ENCODE measurements at places on chromosomes 3 and 15.
A peak's percentile ranks its signal among the peaks of the same experiment; 100 is the strongest.

- DNase-seq: no peak
Observed at GRCh38 chr3:85801955-85802354, 843.2 kb downstream of the CADM2 start.

DNA sequence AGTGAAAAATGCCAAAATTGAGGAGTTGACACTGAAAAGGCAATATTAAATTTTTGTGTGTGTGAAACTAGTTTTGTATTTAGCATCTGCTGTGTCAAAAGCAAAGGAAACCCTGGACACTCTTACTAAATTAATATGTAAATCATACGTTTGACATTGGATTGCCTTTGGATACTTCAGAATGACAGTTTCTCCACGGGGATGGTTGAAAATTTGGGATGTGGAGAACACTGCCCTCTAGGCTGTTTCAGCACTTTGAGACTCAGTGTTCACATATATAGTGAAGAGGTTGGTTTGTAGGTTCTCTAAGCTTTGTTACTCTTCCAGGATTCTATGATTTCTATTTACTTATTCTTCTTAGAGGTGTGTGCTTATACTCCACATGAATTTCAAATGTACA is 3.0 kb downstream of the ROBO2 start:
- no peak for DNase-seq

DNA sequence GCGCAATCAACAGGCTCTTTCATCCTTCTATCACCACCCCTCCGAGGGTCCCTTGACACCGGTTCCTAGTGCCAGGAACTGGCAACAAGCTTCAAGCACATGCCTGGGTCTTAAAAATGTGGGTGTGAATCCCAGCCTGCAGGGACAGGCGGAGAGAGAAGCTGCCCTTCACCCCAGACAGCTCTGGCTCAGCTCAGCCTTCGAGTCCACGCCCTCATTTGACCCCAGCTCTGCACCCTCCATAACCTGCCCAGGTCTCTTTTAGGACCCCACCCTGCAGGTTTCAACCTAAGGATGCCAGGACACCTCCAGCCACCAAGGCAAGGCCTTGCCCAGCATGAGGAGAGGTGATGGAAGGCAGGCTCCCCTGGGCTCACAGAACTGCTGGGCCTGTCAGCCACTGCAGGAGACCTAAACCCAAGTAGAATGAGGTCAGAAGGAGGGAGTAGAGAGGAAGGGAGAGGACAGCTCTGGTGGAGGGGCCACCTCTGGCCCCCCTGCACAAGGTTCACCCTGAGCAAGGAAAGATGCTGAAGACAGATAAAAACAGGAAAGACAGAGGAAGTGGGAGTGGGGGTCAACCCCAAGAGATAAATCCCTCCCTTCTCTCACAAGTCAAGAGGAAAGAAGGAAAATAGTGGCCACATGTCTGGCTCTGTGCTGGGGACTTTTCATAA is 2.6 kb upstream of the LOXL1 start:
- no peak for DNase-seq

DNA sequence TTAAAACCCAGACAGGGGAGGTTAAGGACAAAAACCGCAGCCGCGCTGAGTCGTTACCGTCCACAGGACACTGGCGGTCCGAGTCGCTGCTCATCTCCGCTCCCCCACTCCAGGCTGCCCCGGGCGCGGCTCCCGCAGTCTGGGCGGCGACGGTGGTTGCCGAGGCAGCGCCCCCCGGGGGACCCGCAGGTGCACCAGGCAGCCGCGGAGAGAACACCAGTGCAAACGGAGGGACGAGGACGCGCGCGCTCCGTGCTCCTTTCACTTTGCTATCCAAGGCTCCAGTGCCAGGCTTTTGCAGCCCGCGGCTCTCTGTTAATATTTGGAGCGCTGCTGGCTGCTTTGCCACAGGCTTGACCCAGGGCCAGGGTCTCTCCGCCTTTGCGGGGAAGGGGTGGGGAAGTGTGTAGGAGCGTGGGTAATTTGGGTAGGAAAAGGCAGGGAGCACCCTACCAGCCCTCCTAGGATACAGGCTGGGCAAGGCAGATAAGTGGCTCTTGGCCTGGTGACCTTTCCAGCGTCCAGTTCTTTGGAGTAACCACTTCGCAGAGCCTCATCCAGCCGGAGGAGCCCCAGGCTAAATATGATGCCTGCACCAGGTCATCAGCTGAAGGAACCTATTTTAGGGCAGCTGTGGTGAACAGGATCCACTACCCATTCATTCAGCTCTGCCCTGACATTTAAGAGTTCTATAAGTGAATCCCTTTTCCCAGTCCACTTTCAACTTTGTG is at the start of gene GADL1:
Gene GADL1, minus strand, starts transcription at position 141 of the 731 bp plus-strand sequence. Its CDS starts 47 bp downstream, at position 94.
- DNase-seq: no peak

DNA sequence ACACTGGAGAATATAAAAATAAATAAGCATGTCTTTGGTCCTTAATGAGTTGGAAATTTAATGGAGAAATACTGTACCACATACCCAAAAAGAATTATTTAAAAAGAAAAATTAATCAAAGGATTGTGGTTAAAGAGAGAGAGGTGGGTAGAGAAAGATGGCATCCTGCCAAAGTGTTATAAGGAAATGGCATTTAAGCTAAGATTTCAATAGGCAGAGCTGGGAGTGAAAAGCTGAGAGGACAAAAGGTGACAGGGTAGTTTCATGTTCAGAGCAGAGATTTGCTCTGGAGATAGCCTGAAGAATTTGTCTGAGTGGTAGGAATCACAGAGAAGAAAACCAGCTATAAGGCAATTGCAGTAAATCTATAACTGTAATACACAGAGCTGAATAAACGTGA is 181.0 kb downstream of the SI start:
- no peak for DNase-seq

DNA sequence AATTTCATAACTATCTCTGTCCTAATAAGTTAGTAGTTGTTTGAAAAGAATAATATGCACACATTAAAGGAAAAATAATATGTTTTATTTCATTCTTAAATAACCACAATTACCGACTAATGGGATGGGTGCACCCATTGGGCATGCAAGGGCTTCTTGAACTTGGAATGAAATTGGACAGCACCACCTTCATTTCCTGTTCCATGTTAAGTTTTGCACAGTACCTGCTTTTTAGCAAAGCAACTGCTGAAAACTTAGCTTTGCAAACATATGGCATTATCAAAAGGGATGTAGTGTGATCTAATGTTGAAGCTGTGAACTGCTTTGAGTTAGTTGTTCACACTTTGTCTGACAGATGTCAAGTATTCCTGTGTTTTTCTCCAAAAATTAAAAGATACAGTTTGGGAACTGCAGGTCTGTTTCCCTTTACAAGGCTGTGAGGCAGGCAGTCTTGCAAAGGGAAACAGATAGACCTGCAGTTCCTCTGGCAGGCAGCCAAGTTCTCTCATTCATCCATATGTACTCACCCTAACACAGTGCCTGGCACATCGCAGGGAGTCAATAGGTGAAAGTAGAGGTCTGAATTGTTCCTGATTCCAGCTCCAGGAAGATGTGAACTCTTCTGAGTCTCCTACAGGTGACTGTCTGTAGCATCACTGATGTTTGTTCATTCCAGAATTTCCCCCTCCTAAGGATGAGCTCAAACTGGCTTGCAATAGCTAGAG is 64.3 kb upstream of the GOLGA8B start:
- DNase-seq: no peak

- no peak for DNase-seq
Observed at GRCh38 chr3:112319516-112320276, 13.3 kb upstream of the CD200 start.

GRCh38 chr15:57909388-57909787 is 156.1 kb downstream of the ALDH1A2 start:
- DNase-seq: no peak

DNA sequence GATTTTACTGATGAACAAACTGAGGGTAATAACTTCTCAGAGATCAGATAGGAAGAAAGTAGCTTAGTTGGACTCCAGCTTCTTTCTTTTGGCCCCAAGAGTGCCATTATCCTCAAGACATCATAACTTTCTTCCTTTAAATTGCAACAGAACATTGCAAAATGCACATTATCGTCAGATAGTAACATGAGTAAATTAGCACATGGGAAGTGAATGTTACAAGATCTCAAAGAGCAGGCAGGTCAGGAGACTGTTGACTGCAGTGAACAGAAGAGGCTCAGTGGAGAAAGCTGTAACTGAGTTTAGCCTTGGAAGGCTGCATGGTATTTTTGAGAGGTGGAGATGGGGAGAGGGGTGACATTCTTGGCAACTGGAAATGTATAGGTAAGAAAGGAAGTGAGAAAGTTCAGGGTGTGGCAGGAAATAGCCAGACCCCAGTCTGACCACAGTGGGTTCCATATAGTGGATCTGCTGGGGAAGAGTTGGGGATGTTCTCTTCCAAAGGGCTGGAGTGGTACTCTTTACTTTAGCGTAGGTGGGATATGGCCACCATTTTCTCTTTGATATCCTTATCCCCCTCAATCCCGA is 307.7 kb downstream of the RPLP1 start:
- DNase-seq: no peak

- DNase-seq: no peak
Observed at GRCh38 chr15:77791941-77792340, 159.2 kb upstream of the LINGO1 start.

DNA sequence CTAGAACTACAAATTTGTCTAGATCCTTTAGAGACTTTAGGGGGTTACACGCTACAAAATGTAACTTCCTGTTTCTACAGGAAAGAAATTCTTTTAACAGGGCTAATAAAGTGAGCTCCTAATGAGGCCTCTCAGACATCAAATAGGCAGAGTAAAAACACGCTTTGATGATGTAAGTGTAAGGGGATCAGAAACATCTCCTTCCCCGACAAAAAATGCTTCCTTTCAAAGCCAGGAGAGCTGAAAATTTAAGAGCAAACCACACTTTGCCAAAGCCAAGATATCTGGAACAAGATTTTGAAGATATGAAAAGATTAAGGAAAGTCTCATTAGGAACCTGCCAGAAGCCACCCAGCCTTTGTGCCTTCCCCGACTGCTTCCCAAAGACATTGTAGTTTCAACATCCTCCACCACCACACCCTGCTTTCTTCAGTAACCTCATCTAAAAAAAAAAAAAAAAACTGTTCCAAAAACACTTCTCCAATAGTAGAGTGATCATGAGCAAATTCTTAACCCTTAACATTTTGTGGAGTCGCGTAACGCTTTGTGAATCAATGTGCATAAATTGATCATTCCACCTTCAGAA is 505.0 kb upstream of the THBS1 start:
- DNase-seq: no peak

DNA sequence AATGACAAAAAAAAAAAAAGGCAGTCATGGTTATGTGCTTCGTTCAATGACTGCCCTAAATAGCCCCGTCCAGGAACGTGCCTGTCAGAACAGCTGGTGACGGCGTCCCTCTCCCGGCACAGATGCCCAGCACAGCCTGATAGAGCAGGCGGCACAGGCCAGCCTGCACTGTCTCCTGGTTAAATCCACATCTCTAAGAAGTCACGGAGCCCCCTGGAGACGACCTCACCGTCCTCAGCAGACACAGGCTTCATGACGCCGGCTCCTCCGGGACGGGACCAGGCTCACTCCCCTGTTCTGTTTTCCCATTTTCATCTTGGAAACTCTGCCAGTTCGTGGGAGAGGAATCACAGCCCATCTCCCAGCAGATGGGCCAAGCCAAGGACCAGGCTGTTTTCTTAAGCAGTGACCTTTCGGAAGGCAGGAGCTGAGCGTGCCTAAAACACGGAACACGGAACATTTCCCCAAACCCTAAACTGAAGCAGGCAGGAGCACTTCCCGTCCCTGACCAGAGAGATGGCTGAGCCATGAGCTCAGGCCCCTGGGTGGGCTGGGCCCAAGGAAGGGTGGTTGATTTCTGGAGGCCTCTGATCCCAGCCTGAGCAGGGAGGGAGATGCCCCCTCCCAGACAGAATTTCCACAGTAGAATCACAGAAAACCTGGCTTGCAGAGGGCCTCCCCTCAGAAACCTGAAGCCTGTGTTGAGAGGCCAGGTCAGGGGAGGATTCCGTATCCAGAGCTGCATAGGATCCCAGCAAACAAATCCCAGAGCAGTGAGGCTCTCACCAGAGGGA is 35.9 kb downstream of the ADCY5 start:
- DNase-seq: no peak

DNA sequence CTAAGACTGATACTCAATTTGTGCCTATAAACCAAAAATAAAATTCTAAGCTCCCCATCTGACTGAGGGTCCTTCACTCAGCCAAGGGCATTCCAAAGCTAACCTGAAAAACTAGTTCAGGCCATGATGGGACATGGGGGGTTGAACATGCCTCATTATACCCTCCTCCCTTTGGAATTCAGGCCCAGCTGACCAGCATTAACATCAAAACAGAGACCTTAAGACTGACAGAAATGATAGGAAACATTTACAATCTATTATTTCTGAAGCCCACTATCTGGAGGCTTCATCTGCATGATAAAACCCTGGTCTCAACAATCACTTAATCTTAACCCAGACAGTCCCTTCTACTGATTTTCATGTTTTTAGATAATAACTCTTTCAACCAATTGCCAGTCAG is 140.4 kb downstream of the ANO10 start:
- no peak for DNase-seq

DNA sequence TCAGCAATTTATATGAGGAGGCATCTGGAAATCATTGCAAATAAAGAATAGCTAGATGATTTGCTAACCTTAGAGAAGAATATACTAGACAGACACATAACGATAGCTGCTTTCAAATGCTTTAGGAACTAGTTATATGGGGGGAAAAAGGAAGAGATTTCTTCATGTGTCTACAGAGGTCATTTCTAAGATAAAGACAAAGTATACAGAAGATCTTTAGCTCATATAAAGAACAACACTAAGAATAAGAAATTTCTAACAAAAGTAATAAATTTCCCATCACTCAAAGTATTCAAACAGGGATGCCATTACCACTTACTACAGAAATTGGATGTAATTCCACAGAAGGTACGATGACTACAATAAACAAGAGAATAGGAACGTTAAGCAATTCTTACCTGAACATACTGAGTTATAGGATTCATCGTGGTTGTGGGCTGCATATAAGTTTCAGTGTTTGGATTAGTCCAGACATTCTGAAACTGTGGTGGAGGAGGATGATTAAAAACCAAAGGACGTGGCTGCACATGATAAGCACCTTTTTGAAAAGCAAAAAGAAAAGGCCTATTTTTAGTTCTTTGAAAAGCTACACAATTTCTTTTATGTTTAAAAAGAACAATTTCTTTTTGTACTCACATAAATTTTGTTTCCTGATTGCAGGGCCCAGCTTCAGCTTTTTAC is 8.7 kb downstream of the DAZL start:
- no peak for DNase-seq

DNA sequence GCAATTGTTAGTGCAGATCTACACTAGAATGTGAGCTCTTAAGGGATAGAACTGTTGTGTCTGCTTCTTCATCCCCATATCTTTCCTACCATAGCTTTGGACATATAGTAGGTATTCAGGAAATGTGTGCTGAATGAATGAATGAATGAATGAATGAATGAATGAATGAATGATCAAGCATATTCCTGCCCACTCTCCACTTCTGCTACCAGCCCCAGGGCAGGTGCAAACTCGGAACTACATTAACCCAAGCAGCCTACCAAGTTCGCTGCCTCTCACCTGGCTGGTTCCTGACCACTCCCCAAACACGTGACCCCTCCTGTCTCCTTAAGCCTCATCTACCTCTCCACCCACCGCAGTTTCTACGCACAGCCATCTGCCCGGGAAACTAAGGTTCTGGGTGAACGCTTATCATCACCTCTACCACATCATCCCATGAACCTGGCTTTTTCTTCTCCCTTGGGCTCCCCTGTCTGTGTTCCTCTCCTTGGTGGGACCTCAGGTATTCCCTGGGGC is 26.8 kb downstream of the PAQR5 start:
- DNase-seq: peak; percentile 12
